Stimulated activated CD8-positive, alpha-beta memory T cell treated with anti-CD3 and anti-CD28 coated beads, Interleukin-15, amount 100 ng/mL, for 24 hours (primary cell): ENCODE measurements at places on chromosomes 2 and 18.

GRCh38 chr18:24189007-24189528 lies 50.2 kb downstream of the CABYR start:
- no peak for DNase-seq

- no peak for DNase-seq
Observed at GRCh38 chr2:157388827-157389226, 55.1 kb downstream of the CYTIP start.

DNA sequence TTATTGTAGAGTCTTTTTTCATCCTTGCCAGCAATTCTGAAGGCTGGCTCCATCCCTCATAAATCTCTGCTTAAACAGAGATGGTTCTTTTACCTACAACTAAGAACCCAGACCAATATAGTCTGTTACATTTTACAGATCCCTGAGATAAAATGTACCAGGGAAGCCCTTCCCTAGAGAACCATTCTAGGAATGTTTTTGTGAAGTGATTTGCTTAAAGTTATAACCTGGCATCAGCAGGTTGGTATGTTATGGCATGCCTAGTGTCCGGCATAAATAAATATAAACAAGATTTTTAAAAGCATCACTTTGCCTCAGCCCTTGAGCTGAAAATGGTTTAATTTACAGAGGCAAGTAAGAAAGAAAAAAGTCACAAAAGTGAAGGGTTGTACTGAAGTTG lies 18.5 kb upstream of the NPAS2 start:
- no peak for DNase-seq

DNA sequence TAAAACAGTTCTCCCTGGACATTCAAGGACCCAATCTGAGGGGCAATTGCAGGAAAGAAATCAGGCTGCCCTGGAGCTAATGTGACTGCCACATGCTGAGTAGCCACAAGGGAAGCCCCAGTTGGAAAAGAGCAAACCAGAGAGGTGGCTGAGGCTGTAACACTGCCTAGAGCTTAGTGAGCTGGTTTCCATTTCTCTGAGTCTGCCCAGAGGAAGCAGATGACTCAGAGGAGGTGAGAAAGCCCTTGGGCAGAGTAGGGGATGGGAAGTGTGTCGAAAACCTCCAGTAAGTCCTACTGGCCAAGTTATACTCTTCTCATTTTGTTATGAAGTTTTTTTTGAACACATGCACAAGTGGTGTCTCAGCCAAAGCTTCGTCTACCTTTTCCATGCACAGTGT lies 753.0 kb downstream of the CNTNAP5 start:
- no peak for DNase-seq

DNA sequence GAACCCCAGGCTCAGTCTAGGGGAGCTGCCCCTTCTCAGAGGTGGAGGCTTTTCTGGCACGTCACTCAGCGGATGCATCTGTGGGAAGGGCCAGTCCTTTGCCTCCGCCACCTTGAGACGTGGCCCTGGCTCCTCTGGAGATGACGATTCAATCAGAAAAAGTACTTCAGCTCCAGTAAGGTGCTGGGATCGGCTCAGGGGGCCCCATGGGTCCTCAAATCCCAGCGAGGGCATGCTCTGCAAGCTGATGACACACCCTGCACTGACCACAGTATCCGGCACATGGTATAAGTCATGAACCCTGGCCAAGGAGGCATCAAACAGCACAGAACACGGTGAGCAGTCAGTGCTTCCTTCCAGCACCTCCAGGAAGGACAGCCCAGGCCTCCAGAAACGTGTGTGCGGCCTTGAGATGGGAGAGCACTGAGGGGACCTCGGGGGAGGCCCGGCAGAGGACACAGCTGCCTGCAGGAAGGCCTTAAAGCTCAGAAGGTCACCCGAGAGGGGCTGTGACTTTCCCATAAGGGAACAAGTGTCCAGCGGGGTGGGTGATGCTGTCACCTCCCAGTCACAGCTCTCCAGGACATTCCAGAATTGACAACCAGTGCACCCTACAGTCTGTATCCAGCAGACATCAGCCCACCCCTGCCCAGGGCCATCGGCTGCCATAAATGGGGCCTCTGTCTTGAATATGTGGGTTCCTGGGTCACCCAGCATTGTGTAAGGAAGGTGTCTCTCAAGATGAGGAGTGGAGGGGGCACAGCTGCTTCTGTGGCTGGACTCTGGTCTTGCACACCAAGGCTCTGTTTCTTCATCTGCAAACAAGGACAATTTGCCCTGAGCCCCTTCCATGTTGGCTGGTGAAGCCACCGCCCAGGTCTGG lies 205.8 kb downstream of the NDUFA10 start:
- no peak for DNase-seq
